ENCODE measurements at places on chromosomes 16 and 17.

- no peak for DNase-seq
These were observed 98.6 kb upstream of the CHMP6 start for GRCh38 chr17:80892900-80893603.

- DNase-seq = peak; percentile 72
These were observed 7.1 kb upstream of the TEX19 start for GRCh38 chr17:82351713-82352488.

GRCh38 chr17:8332688-8333087 lies 7.0 kb upstream of the ODF4 start:
- no peak for DNase-seq

- no peak for DNase-seq
These were observed 226.6 kb downstream of the PHKB start for GRCh38 chr16:47687694-47688093.

DNA sequence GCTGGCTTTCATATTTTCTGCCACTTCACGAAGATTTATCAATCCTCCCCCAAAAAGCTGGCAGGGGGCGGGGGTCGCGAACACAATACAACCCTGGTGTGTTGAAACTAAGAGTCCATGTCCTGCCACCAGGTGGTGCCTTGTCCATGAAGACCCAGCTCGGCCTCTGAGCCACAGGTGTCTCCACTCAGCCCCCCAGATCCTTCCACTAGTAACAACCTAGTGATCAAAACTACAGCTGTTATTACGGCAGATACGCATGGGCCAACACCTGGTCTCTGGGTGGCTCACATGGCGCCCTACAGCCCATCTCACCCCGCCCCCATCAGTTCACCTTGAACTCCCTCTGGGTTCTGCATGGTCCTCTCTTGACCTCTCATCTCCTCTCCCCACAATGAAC lies 27.7 kb downstream of the USP7 start:
- no peak for DNase-seq

GRCh38 chr16:1488619-1489018 lies at the start of gene PTX4:
Gene PTX4, minus strand, starts transcription at chr16:1488944. Its CDS starts 35 bp downstream, at chr16:1488909.
- no peak for DNase-seq

DNA sequence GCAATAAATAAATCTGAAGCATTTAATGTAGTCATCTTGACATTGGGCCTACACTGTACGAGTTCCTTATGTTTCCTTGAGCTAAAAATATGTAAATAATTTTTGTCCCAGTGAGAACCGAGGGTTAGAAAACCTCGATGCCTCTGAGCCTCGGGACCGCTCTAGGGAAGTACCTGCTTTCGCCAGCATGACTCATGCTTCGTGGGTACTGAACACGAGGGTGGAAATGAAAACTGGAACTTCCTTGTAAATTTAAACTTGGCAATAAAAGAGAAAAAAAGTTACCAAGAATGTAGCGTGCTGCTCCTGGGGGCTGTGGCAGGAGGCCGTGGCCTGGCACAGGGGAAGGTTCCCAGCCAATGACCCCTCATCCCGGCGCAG lies 74.1 kb downstream of the SOCS1 start:
- DNase-seq = no peak

DNA sequence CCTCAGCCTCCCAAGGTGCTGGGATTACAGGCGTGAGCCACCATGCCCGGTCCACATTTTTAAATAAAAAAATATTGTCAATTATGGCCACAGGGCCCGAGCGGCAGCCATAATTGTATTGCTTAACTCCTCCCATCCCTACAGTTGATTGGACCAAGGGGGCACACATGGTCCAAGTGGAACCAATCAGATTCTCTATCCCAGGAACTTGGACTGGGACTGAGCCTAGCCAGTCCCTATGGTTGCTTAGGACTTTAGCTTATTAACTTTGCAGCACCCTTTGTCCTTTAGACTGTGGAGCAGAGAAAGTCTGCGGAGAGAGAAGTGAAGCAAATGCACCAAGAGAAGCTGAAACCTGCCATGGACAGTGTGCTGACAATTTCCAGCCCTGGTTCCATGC lies 5.5 kb upstream of the RDM1 start:
- DNase-seq = no peak

- no peak for DNase-seq
These were observed 178.7 kb downstream of the KATNIP start for GRCh38 chr16:27728691-27729090.

DNA sequence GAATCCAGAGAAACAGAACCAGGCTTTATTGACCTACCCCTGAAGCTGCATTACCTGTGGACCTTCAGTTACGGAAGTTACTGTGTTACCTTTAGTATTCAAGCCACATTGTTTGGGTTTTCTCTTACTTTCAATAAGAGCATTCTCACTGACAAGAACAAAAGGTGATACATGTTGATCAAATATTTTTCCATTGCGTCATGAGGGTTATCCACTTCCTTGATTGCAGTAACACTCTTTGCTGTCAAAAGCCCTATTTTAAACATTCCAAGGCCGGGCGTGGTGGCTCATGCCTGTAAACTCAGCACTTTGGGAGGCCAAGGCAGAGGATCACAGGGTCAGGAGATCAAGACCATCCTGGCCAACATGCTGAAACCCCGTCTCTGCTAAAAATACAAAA lies 28.6 kb upstream of the PAFAH1B1 start:
- DNase-seq = no peak

DNA sequence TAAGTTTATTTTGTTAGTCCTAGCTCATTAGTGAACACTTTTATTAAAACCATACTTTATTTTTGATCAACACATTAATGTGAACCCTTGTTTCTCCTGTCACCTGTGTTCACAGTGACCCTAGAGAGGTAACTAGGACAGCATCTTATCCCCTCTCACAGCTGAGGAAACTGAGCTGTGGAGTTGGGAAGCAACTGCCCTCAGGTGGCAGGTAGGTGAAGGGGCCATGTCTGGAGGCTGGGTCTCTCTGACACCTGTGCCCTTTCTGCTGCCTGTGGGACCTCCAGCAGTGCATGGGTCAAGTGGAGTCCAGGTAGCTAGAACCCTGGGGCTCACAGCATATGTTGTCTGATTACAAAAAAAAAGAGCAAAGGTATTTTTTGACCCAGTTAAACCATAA lies 22.9 kb upstream of the SLC12A3 start:
- no peak for DNase-seq

DNA sequence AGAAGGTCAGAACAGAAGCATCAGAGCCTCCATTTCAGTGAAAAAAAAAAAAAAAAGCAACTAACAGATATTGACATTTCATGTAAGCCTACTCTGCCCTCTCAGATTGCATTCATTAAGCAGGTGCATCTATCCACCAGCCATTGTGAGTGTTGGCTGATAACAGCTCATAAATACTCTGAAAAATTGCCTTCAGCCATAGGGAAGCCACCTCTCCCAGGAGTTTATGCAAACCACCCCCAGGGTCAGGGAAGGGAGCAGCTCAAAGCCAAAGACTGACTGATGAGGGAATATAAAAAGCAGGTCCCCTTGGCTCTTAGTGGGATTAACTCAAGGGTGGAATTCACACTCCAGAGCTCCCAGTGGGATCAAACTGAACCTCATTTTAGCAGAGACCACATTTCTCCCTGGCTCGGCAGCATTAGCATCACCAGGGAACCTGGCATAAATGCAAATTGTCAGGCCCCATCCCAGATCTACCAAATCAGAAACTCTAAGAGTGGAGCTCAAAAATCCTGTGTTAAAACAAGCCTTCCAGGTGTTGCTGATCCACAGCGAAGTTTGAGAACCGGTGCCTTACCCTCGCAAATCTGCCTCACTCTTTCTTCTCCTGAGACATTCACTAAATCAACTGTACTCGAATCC lies 14.2 kb downstream of the APOH start:
- no peak for DNase-seq

GRCh38 chr16:3349175-3349574 lies 6.5 kb upstream of the OR2C1 start:
- no peak for DNase-seq

DNA sequence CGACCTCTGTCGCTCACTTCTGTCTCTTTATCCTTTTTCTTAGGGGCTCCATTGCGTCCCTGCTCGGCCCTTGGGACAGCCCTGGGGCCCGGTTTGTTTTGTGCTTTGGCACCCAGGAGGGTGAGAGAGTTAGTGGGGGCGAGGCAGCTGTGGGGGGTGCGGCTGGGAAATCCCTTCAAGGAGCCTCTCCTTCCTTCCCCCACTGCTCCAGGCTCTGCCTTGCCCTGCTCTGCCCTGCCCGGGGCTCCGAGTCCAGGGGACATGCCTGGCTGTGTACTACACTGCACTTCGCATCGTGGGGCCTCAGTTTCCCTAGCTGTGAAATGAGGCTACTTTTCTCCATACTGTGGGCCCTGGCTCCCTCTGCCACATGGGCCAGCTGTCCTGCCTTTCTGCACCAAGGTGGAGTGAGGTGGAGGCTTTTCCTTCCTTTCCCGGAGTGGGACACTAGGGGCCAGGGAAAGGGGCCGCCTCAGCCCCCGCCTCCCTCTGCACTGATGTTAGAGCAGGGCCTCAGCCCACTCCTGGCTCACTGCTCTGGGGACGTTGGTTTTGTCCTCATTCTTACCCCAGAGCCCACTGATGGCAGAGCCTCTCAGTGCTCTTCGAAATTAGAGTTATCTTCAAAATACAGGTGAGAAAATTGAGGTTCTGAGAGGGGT lies 980 bp downstream of the LLGL1 start:
- DNase-seq = no peak

DNA sequence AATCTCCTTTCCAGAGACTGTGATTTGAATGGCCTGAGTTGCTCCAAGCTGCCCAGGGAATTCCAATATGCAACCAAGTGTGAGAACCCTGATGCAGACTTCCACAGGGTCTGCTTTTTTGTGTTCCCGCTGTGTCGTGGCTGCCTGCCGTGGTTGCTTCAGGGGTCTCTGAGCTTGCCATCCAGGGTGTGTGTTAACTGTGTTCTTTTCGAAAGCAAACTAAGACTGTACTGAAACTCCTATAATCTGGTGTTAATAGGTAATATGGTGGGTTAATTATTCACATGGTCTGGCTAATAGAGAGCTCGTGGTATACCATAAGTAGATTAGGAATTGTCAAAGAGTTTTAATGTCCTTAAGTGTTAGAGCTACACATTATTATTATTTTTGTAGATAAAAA lies 20.7 kb downstream of the UBN1 start:
- no peak for DNase-seq

- no peak for DNase-seq
These were observed 18.1 kb downstream of the SPNS2 start for GRCh38 chr17:4516735-4517134.

- no peak for DNase-seq
These were observed 6.9 kb upstream of the WDR59 start for GRCh38 chr16:74991593-74992403.

DNA sequence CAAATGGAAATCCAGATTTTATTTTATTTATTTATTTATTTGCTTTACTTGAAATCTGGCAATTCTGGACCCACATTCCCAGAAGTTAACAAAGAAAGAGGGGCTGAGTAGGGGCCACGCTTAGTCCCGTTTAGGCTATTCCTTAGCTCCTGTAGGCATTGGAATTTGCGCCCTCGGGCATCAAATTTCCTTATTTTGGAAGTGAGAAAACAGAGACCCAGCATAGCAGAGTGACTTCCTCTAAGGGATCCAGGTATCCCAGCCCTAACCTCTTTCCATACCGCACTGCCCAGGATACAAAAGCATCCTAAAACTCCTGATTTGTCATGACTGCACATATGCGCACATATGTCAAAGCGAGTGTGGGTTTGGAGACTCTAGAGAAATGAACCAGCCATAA lies 19.0 kb upstream of the SMG1 start:
- DNase-seq = no peak

DNA sequence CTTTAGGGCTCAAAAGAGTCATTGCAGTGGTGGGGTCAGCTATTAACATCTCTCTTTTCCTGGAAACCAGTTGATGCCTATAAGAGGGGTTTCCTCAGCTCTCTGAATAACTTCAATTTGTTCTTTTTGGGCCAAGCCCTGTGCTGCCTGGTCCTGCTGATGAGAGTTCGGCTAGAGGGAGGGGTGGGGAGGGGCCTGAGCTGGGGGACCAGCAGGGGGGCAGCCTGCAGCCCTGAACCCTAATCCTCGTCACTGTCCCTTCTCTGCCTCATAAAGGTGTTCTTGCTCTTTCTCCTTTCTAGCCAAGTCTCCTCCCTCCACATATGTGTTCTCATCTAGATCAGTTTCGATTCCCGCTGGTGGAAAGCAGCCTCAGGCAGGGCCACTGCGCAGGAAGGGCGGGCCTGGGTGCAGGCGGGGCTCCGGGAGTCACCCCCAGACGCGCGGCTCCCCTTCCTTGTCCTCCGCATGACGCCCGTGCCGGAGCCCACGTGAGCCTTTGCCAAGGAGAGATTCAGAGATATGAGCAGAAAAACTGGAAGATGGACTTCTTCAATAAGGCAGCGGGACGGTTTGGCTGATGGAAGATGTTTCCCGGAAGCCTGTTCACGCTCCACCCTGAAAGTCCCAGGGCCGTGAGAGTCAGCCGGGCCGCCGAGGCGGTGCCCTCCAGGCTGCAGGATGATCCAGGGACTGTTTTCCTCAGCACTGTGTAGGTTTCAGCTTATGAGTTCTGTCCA lies 15.0 kb upstream of the RHOT1 start:
- DNase-seq = peak; percentile 82

Data from activated naive CD4-positive, alpha-beta T cell (primary cell).